Right cardiac atrium (tissue), 5 donors: ENCODE measurements at places on chromosomes 4 and X. TPM values are rescaled to one million over a fixed set of nuclear protein-coding genes. Genes with fewer than 3 reads are reported as not detected.

NUDT9 gene
- 36.5 TPM for total RNA-seq

SH3RF1 gene
- total RNA-seq = 7.9 TPM

FAM9A gene
- not detected for total RNA-seq

ZMAT1 gene
- 9.6 TPM for total RNA-seq

SORCS2 gene
- total RNA-seq = 7.3 TPM

HELT gene
- total RNA-seq = not detected

WNK3 gene
- 2.9 TPM for total RNA-seq

TEX11 gene
- total RNA-seq = not detected

RAB40AL gene
- total RNA-seq = not detected

RPA4 gene
- 0.29 TPM for total RNA-seq

NXF2 gene
- not detected for total RNA-seq

LRIT3 gene
- total RNA-seq = 0.09 TPM

GAGE10 gene
- total RNA-seq = not detected

GAGE12E gene
- total RNA-seq = not detected

MCUB gene
- total RNA-seq = 14.0 TPM

DGAT2L6 gene
- not detected for total RNA-seq

SPP1 gene
- total RNA-seq = 3.1 TPM

MAOB gene
- total RNA-seq = 93.6 TPM

C4orf54 gene
- total RNA-seq = 10.0 TPM

ZBTB49 gene
- 4.2 TPM for total RNA-seq

GAGE12F gene
- not detected for total RNA-seq

PASD1 gene
- not detected for total RNA-seq

SULT1E1 gene
- not detected for total RNA-seq

CHRDL1 gene
- 7.4 TPM for total RNA-seq

MAD2L1 gene
- 2.7 TPM for total RNA-seq

PPP4R3C gene
- total RNA-seq = not detected

GRIA2 gene
- not detected for total RNA-seq

SMC1A gene
- 50.3 TPM for total RNA-seq

NWD2 gene
- not detected for total RNA-seq

CT45A3 gene
- not detected for total RNA-seq

TMEM271 gene
- total RNA-seq = not detected

DCLK2 gene
- total RNA-seq = 15.3 TPM

MTMR1 gene
- 21.5 TPM for total RNA-seq

CLCN4 gene
- 27.0 TPM for total RNA-seq

ADH6 gene
- not detected for total RNA-seq

HSD17B13 gene
- total RNA-seq = 0.12 TPM

BMX gene
- total RNA-seq = 6.9 TPM

FAM9C gene
- not detected for total RNA-seq

MGARP gene
- 1.8 TPM for total RNA-seq

ASIC5 gene
- total RNA-seq = not detected

CPE gene
- total RNA-seq = 157 TPM

FATE1 gene
- not detected for total RNA-seq

IL2 gene
- not detected for total RNA-seq

SPANXN3 gene
- not detected for total RNA-seq

USP17L13 gene
- not detected for total RNA-seq

CLNK gene
- not detected for total RNA-seq

APBB2 gene
- total RNA-seq = 42.2 TPM

AMBN gene
- total RNA-seq = not detected

TLR6 gene
- 1.6 TPM for total RNA-seq

PAGE5 gene
- not detected for total RNA-seq

PLK4 gene
- total RNA-seq = 0.84 TPM

SCML2 gene
- 1.2 TPM for total RNA-seq

UBA1 gene
- 130 TPM for total RNA-seq
